Activated T-cell treated with anti-CD3 and anti-CD28 coated beads, Interleukin-2, amount 50 U/mL, for 24 hours (primary cell): ENCODE measurements at places on chromosomes 16 and 17.
A peak's percentile ranks its signal among the peaks of the same experiment; 100 is the strongest.

- peak; percentile 28 for DNase-seq
These were observed 19.4 kb downstream of the UNC45B start for GRCh38 chr17:35167046-35167445.

DNA sequence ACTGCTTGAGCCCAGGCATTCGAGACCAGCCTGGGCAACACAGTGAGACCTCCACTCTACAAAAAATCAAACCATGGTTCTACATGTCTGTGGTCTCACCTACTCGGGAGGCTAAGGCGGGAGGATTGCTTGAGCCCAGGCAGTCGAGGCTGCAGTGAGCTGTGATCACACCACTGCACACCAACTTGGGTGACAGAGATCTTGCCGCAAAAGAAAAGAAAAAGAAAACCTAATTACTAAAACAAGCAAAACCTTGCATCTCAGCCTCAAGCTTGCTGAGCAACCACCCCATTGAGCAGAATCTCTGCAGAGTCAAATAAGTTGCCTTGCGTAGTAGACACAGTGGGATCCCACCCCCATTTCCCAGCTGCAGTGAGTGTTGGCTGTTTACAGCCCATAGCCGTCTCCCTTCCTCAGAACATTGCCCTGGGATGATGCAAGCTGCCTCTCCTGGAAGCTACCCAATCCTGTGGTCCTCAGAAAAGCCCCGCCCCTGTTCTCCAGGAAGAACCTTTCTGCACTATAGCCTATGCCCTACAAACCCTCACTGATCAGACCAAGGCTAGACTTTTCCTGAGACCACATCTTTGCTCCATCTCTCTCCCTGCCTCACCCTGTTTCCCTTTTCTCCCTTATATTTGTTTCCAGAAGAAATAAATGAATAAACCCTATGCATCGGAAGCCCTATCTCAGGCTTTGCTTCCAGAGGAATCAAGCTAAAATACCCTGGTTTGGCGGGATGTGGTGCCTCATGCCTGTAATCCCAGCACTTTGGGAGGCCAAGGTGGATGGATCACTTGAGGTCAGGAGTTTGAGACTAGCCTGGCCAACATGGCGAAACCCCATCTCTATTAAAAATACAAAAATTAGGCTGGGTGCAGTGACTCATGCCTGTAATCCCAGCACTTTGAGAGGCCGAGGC lies 16.7 kb upstream of the ERN2 start:
- no peak for DNase-seq

- no peak for DNase-seq
These were observed 1.2 kb downstream of the TMEM106A start for GRCh38 chr17:43212641-43213490.

GRCh38 chr16:68792465-68793324 lies 50.6 kb upstream of the TANGO6 start:
- no peak for DNase-seq

DNA sequence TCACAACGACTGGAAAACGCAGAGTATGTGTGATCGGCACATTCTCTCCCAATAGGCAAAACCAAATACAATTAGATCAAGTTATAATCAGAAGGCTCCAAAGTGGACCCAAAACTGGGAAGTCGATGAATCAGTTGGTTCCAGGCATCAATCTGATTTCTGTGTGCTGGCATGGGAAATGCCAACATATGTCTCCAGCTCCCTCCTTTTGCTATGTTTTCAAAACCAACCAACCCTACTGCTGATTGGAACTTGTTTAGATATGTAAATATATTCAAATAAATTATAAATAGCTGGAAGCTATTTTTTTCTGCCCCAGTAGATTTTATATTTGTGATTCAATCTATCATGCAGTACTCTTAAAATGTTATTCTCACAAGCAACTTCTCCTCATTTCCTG lies 284.2 kb downstream of the HS3ST3B1 start:
- no peak for DNase-seq

DNA sequence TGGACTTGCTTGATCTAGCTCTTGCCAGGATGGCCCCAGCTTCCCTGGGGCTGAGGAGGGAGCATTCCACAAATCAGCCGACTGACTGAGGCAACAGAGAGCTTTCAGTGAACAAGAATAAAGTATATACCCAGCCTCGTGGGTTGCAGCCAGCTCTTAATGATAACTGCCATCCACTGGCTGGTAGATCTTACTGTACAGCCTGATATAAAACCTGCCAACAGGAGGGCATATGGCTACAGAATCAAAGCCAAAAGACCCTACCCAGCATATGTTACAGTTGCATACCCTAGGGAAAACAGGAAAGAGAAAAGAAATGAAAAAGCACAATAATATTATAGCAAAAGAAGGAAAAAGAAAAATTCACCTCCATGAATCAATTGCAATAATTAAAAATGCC lies 775.9 kb upstream of the KIF2B start:
- no peak for DNase-seq
